ENCODE measurements at places on chromosomes 3 and 15.

DNA sequence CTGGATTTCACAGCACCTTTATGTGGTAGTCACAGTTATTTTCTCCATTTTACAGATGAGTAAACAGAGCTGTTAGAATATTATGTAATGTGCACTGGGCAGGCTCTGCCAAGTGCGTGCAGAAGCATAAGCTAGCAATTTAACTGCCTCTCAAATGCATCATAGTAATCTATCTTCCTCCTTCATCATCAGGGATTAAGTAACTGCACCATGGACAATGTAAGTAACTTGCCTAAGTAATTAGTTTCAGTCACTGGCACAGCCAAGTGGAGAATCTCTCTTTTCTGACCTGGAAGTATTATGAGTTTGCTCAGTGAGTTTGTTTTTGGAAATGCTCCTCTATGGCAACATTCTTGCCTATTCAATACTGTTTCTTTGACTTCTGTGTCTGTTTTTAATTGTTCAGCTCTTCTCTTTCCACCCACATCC is 260.5 kb downstream of the PTPRG start:
- no peak for DNase-seq

DNA sequence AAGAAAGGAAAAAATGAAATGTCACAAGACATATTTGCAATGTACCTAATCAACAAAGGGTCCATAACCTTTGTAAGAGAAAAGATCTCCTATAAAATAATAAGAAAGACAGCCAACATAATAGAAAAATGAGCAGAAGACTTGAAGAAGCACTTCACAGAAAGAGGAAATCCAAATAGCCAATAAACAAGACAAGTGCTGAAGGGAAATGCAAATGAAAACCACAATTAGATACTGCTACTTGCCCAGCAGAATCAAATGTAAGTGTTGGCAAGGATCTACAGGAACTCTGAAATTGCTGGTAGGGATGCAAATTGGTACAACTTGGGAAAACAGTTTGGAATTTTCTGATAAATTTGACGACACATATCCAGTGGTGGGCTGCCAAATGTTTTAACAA is 15.1 kb upstream of the TOPAZ1 start:
- DNase-seq = peak; percentile 2

GRCh38 chr3:9398700-9399336 is 1.4 kb downstream of the SETD5 start:
- peak; percentile 26 for DNase-seq

- no peak for DNase-seq
These were observed 287.1 kb downstream of the NAALADL2 start for GRCh38 chr3:175146258-175146657.

GRCh38 chr3:57852896-57853295 is 96.8 kb downstream of the SLMAP start:
- DNase-seq = no peak

DNA sequence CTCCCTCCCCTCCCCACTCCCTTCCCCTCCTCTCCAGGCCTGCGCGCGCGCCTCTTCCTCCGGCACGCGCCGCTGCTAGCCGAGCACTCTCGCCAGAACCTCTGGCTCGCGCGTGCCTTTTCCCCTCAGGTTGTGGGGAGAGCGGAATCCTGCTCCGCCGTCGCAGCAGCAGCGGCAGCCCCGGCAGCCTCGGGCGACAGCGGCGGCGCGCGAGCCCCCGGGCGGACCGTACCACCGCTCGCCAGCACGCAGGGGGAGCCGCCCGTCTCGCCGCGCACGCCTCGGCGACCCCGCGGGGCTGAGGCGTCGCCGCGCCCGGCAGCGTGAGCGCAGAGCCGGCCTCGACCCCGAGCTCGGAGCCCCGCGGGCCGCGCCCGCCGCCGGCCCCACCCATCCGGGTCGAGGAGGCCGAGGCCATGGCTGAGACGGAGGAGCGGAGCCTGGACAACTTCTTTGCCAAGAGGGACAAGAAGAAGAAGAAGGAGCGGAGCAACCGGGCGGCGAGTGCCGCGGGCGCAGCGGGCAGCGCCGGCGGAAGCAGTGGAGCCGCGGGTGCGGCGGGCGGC is at the start of gene CDV3:
Gene CDV3, plus strand, starts transcription at position 58 of the 566 bp plus-strand sequence. Its CDS starts 359 bp downstream, at position 417.
- no peak for DNase-seq

DNA sequence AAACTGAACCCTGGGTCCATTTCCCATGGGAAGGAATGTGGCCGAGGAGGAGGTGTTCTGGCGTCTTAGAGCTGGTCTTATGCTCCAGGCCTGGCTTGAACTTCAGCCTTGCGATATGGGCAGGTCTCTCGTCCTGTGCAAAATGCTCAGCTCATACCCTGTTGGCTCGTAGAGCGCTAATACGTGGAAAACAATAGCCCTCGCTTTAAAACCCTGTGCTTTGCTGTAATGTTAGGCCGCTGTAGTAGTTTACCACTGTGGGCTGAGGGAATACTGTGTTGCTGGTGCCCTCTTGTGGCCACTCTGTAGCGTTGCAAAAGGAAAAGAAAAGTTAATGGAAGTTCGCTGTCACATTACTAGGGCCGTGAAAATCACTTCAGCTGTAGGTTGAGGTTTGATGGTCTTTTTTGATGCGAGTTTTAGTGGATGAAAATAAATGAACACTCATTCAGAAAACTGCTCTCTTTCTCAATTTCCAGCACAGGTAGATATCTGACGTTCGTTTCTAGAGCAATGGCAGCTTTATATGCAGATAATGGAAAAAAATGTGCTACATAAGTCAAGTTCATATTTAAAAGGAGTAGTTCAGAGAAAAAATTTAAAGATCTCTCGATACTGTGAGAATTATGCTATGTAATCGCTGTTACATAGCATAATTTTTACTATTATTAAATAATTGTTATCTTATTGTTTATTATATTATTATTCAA is 92.9 kb downstream of the MCTP2 start:
- DNase-seq = peak; percentile 61

DNA sequence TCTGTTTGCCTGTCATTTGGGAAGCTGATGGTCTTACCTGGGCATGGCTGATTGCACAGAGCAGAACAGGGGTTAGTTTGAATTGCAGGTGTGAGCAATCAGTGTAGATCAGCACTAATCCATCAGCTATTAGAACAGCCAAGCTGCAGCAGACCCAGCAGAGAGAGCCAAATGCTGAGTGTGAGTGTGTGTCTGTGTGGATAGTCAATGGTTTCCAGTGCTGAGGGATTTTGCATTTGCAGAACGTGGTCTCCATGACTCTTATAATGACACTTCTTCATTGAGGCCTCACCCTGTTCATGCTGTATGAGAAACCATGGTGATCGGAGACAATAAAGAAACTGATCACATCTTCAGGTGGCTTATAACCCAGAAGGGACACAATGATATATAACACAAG is 312.1 kb downstream of the SOX2 start:
- no peak for DNase-seq

- peak; percentile 7 for DNase-seq
These were observed 482.5 kb upstream of the TBL1XR1 start for GRCh38 chr3:177679568-177680471.

DNA sequence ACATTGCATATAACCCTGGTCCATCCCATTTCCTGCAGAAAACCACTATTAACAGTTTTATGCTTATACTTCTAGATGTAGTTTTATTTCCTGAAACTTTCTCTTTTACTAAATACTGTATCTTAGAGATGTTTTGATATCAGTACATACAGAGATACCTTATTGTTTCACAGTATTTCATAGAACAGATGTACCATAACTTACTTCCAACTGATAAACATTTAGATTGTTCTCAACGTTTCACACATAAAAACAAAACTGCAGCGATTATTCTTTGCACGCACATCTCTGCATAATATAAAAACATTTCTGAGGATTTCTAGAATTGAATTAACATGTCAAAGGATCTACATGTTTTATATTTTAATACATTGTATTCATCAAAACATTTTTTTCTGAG is 2.6 kb downstream of the ZNF80 start:
- DNase-seq = no peak

DNA sequence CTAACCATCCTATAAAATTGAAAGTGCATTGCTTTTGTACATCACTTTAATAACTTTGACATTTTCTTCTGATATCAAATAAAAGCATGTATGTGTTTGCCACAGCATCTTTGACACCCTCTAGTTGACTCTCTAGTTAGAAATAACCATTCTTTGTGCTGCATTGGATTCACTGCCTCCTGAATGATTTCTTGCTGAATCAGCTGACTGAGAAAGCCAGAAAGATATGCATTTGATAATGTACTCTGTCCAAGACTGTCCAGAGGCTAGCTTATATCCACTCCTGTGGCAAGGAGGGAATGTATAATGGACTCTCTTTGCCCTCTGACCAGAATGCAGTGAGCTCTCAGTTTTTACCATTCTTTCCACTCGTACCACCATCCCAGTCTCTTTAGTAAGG is 6.2 kb downstream of the RAB11A start:
- no peak for DNase-seq

DNA sequence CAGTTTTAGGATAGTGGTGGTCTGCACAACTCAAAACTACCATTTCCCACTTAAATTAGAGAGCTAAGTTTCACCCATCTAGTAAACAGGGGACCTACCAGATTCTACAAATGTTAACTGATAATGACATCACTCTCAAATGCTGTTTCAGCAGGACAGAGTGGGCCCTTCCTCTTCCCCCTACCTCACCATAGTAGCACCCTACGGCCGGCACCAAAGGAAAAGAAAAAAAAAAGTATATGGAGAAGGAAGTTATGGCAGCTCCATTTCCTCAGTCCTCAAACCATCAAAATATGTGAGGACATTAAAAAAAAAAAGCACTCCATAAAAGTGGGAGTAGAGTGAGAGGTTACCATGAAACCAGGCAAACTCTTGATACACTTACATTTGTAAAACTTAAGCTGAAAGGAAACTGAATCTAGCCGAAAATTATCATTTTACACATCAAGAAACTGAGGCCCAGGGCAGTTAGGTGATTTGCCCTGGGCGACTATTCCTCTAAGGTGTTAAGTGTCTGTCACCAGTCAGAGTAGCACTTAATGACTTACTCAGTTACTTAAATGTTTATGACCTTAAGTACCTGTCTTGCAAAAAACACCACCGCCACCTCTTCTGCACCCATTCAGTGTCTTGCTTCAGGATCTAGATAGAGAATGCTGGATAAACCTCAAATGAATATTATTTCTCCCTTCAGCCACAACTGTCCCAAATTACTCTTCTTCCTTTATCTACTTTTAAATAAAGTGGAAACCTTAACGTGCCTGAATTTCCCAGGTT is 2.7 kb downstream of the MSL2 start:
- peak; percentile 31 for DNase-seq

GRCh38 chr15:74209997-74210671 is 7.5 kb upstream of the STRA6 start:
- DNase-seq = no peak

DNA sequence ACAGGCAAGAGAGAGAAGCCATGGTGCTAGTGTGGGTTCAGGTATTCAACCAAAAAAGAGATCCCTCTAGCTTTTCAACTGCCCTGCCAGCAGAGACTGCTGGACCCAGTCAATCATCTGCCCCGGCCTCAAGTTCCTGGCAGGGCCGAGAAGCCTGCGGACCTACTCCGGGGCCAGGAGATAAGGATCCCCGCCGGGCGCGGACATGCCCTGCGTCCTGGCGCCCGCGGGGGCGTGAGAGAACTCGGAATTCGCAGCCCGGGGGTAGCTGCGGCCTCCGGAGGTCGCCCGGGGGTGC is 821 bp upstream of the MAGI1 start:
- DNase-seq = no peak

- DNase-seq = no peak
These were observed 10.4 kb upstream of the C15orf39 start for GRCh38 chr15:75191235-75191634.

DNA sequence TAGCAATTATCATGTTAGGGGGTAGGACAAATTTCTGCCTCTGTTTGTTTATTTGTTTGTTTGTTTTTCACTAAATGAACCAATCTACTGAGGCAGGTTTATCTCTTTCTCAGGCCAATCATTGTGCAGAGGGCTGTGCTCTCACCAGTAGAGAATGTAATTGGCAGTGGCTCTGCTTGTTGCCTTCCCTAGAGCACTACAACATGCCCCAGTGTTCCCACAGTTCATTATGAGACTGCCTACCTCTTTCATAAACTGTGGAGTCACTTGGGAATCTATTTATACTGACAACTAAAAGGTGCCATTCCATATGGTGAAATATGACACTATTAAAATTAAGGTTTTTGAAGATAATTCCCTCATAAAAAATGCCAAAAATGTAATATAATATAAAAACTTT is 196.3 kb upstream of the ALCAM start:
- DNase-seq = no peak

All from MV-4-11 (cell line).